Activated T-helper 17 cell treated with anti-CD3 and anti-CD28 coated beads, Interleukin-2, amount 50 U/mL, for 72 hours (primary cell): ENCODE measurements at places on chromosomes 2 and 18. TPM values are rescaled to one million over a fixed set of nuclear protein-coding genes. Genes with fewer than 3 reads are reported as not detected.

SERPINB11 gene
- not detected for total RNA-seq

AQP12A gene
- total RNA-seq = not detected

ARHGAP28 gene
- total RNA-seq = not detected

WNT10A gene
- total RNA-seq = 49.8 TPM

FHL2 gene
- 2.3 TPM for total RNA-seq

SPC25 gene
- 29.0 TPM for total RNA-seq

CFAP53 gene
- total RNA-seq = 0.61 TPM

DPY30 gene
- total RNA-seq = 50.1 TPM

GNAL gene
- 0.30 TPM for total RNA-seq

ZNF385B gene
- not detected for total RNA-seq

ALLC gene
- not detected for total RNA-seq

CHRNG gene
- total RNA-seq = not detected

HK2 gene
- 73.8 TPM for total RNA-seq

TMEM247 gene
- not detected for total RNA-seq

TNFRSF11A gene
- 41.9 TPM for total RNA-seq

EFHD1 gene
- total RNA-seq = 1.1 TPM

ONECUT2 gene
- total RNA-seq = 0.52 TPM
